ENCODE measurements at places on chromosomes 12 and 14.

- no peak overlapping the region for H3K4me3 ChIP-seq
- no peaks in the 10 kb centered on the region for H3K4me1 ChIP-seq
- H3K36me3 ChIP-seq, result no peaks in the 10 kb centered on the region
- no peaks in the 10 kb centered on the region for H3K27me3 ChIP-seq
These were observed 26.5 kb downstream of the BMP4 start for GRCh38 chr14:53929871-53930715.

- DNase-seq, result no peak
- no peaks in the 10 kb centered on the region for H3K4me1 ChIP-seq
- no peak overlapping the region for H3K4me3 ChIP-seq
These were observed 23.9 kb downstream of the LRRK2 start for GRCh38 chr12:40248585-40249297.

DNA sequence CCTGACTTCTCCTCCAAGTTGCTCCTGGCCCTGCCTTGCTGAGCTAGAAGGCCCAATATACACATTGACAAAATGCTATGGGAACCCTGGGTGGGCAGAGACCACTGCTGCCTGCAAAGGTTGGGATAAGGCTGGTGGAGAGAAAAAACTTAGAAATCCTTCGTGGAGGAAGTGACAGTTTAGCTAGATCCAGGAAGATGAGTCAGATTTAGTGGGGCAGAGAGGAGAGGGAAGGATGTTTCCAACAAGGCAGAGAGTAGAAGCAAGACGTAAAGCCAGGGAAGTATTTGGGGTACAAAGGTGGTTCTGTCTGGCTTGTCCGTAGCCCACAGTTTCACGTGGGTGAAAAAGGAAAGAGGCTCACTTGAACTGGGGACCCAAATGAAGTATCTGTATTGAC is 69.0 kb upstream of the CLMN start:
- H3K36me3 ChIP-seq, result no peaks in the 10 kb centered on the region
- no peaks in the 10 kb centered on the region for H3K27me3 ChIP-seq
- H3K4me1 ChIP-seq, result no peaks in the 10 kb centered on the region
- no peak overlapping the region for H3K27ac ChIP-seq

- no peaks in the 10 kb centered on the region for H3K36me3 ChIP-seq
- peaks cover 4% of the 10 kb centered on the region for H3K4me1 ChIP-seq
- no peak for DNase-seq
- H3K4me3 ChIP-seq, result no peak within 1 kb of the TSS
These were observed at the start of gene LRTM2 for GRCh38 chr12:1820191-1820895. Gene LRTM2 (plus strand): TSS chr12:1820565. CDS start chr12:1828149, 7,584 bp downstream.

DNA sequence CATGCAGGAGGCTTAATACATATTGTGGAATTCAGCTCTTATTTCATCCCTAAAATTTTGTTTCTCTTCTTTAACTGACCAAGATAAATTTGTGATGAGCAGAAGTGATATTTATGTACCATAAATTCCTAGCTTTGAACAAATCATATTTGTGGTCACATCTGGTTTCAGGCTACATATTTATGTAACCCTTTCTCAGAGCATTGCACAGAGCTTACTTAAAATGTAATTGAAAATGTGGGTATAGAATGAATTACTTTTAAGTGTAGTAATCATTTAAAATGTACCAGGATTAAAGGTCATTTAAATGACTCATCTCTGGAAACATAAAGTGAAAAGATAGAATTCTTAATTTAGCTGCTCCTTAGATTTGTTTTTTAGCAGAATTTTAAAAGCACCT is 129.9 kb upstream of the FRMD6 start:
- H3K27ac ChIP-seq, result no peak overlapping the region
- H3K36me3 ChIP-seq, result no peaks in the 10 kb centered on the region
- no peaks in the 10 kb centered on the region for H3K27me3 ChIP-seq
- H3K4me3 ChIP-seq, result no peak overlapping the region
- DNase-seq, result no peak

- H3K27me3 ChIP-seq, result no peaks in the 10 kb centered on the region
- no peaks in the 10 kb centered on the region for H3K4me1 ChIP-seq
- H3K36me3 ChIP-seq, result no peaks in the 10 kb centered on the region
- no peak overlapping the region for H3K4me3 ChIP-seq
- no peak for DNase-seq
These were observed 28.8 kb downstream of the DIO3 start for GRCh38 chr14:101590062-101590461.

GRCh38 chr14:56172571-56172971 is 54.4 kb downstream of the PELI2 start:
- H3K27me3 ChIP-seq, result no peaks in the 10 kb centered on the region
- no peaks in the 10 kb centered on the region for H3K36me3 ChIP-seq
- no peak overlapping the region for H3K27ac ChIP-seq
- DNase-seq, result no peak

All from upper lobe of left lung (tissue), 6 donors.